EL (cell line): ENCODE measurements at places on chromosomes 3 and 15.

DNA sequence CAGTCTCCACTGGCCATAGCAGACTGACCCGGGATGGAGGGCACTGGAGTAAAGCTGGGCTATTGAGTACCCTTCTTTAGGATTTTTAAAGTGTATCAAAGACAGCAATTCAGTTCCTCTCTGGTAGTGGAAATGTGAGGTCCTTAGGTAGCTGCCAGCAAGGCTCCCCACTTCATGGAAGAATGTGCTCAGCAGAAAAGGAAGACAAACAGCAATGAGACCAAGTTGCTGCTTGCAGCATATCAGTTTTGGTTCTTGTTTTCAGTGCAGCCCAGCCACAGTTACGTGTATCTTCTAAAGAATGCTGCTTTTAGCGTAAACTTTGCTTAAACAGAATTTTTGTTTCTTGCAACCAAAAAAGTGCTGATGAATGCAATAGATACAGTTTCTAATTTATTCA lies 374.0 kb upstream of the CBLB start:
- DNase-seq = no peak

- no peak for DNase-seq
Observed at GRCh38 chr15:26232691-26233090, 369.6 kb upstream of the ATP10A start.

DNA sequence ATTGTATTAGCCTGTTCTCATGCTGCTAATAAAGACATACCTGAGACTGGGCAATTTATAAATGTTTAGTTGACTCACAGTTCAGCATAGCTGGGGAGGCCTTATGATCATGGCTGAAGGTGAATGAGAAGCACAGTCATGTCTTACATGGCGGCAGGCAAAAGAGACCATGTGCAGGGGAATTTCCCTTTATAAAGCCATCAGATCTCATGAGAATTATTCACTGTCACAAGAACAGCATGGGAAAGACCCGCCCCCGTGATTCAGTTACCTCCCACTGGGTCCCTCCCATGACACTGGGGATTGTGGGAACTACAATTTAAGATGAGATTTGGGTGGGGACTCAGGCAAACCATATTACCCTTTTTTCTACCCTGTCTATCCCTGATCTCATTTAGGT lies 51.5 kb upstream of the MYZAP start:
- no peak for DNase-seq

- DNase-seq = peak; percentile 74
Observed at GRCh38 chr3:27423463-27423862, 54.3 kb upstream of the NEK10 start.

DNA sequence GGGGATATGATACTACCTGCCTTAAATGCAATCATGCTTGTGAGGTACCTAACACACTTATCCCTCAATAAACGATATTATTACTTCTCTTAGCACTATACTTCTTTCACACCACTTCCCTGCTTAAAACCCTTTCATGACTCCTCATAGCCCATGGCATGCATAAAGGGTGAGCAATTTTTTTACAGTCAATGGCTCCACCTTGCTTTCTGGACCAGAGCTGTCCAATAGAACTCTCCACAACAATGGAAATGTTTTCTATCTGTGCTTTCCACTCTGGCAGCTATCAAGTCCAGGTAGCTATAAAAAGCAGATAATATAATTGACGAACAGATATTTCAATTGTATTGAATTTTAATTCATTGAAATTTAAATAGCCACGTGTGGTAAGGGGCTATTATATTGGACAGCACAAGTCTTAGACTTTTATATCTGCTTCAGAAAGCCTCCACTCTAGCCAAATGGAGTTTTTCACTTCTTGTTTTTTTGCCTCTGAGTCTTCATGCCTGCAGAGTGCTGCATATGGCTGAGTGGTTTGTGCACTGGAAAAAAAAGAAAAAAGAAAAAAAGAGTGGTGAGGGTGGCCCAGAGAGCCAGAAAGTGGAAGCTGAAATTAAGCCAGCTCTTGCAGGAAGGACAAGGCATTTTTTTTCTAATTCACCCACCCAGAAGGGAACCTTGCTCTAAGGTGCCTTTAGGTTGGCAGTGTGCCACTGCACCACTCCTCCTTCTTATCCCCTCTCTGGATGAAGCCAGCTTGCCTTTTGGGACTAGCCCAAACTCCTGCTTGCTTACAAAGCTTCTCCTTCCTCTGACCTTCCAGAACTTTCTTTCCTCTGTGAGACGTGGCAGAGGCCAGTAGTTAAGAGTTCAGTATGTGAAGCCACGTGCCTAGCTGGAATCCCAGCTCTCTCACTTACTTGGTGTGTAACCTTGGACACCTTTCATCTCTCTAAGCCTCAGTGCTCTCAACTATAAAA lies 239.0 kb upstream of the LRTM1 start:
- peak; percentile 49 for DNase-seq

GRCh38 chr3:119395923-119396358 lies 67.5 kb downstream of the TMEM39A start:
- DNase-seq = no peak

GRCh38 chr3:172342097-172342659 lies 106.1 kb downstream of the GHSR start:
- DNase-seq = no peak

DNA sequence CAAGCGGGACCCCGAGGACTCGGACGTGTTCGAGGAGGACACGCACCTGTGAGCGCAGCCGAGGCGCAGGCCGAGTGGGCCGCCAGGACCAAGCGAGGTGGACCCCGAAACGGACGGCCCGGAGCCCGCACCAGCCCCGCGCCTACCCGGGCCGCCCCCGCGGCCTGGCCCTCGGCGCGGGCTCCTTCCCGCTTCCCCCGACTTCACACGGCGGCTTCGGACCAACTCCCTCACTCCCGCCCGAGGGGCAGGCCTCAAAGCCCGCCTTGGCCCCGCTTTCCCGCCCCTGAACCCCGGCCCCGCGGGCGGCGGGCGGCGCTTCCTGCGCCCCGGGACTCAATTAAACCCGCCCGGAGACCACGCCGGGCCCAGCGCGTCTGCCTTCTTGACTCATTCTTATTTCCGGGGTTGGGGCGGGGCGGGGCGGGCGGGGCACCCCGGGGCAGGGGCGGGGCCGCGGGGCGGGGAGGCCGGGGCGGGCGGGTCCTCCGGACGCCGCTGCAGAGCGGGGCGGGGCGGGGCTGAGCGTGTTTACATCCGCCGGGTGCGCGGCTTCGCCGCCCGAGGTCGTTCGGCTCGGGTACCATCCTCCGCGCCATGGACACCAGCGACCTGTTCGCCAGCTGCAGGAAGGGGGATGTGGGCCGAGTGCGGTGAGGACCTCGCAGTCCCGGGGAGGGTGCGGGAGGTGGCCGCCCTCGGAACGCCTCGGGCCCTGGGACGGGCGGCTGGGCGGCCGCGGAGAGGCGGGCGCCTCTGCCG lies at the start of gene ABTB1:
Gene ABTB1, plus strand, starts transcription at position 524 of the 762 bp plus-strand sequence. Its CDS starts 74 bp downstream, at position 598.
- peak; percentile 81 for DNase-seq

DNA sequence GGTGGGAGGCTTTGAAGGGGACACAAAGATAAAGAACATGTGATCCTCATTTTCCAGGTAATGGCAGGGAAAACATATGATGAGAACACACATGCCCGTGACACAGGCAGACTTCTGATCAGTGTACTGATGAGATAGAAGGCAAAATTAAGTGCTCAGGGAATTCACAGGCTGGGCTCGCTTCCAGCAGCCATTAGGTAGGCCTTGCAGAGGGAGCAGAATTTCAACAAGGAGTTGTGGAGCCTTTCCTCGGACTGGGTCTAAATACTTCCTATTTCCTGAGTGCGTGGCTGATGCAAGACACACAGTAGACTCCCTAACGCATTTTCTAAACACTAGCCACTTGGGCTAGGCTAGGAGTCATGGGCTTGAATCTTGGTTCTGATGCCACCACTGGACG lies 74.0 kb upstream of the ETV5 start:
- no peak for DNase-seq

GRCh38 chr15:82597815-82598214 lies 49.3 kb downstream of the CPEB1 start:
- DNase-seq = no peak

- no peak for DNase-seq
Observed at GRCh38 chr3:4782095-4782494, 197.1 kb upstream of the BHLHE40 start.

DNA sequence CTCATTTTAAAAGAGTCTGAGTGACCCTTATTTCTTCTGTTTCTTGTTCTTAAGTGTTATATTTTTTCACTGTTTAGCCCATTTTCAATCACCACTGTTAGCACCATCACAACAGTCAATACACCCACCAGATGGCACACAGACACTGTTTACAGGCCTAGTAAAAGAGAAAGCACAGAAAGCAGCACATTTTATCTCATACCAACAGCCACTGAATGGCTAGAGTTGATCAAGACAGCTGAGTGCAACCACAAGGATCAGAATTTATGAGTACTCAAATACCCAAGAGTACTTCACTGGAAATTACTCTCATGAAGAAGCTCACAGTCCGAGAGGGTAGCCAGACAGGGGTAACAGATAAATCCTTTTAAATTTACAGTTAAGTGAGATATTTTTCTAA lies 127.0 kb downstream of the TFDP2 start:
- peak; percentile 11 for DNase-seq

DNA sequence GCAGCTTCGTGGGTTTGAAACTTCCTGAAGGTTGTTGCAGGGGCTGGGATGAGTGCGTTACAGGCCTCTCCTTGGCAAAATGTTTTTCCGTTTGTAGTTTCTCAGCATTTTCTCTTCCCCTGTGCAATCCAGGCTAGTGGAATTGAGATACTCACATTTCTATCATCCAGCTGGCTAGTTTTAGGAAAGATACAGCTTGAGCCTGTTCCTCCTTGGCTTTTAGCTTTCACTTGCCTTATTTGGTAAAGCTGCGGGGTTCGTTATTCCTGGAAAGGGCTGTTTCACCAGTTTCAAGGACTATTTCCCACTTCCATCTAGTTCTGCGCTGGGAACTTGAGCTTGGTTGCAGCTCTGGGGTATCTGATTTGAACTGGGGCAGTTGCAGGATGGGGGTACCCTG lies 90.3 kb downstream of the ITPR1 start:
- DNase-seq = no peak

GRCh38 chr15:77243135-77243534 lies 172.2 kb upstream of the TSPAN3 start:
- DNase-seq = peak; percentile 15

GRCh38 chr3:186097663-186098451 lies 11.0 kb downstream of the ETV5 start:
- DNase-seq = peak; percentile 72

- no peak for DNase-seq
Observed at GRCh38 chr3:155335724-155336354, 42.4 kb upstream of the STRIT1 start.

DNA sequence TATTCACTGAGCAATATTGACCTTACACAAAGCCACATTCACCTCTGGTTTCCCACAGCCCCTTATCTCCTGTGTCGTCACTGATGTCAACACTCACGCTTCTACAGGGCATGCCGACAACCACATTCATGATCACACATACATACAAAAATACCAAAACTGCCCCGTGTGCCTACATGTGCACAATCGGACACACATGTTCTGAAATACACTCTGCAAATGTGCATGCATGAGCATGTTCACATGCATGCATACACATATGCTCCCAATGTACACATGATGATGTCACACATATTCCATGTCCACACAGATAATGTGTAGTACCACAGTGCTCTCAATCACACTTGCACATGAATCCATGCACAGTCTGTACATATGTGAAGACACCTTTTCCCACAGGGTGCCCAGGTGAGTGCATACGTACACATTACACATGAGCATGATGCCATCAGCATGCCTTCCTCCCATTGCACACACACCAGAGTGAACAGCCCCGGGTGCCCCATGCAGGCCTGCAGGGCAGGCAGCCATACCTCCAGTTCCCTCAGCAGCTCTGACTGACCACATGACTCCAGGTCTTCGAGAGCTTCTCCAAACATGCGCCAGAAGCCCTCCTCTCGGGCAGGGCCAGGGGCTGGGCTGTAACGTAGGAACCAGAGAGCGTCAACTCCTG lies 37.0 kb downstream of the GRIP2 start:
- no peak for DNase-seq

DNA sequence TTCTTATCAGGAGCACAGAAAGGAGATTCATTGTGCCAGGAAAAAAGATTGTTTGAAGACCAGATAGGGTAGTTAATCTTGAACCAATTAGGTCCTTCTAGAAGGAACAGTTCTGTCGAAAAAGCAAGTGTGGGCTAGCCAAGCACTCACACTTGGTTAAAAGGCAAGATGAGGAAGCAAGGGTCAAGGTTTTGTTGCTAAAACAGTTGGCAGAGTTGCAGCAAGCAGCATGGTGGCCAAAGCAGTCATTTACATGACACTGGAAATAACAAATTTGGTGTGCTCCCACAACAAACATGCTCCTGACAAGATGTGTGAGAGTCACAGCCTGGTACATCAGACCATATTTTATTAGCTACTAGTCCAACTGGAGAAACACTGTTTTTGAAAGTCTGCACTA lies 228.0 kb upstream of the CFAP20DC start:
- no peak for DNase-seq

GRCh38 chr3:59115364-59116232 lies 65.8 kb upstream of the CFAP20DC start:
- no peak for DNase-seq

GRCh38 chr15:85150130-85150480 lies 168.4 kb downstream of the PDE8A start:
- DNase-seq = no peak

- no peak for DNase-seq
Observed at GRCh38 chr3:1609416-1609815, 489.2 kb upstream of the CNTN4 start.

DNA sequence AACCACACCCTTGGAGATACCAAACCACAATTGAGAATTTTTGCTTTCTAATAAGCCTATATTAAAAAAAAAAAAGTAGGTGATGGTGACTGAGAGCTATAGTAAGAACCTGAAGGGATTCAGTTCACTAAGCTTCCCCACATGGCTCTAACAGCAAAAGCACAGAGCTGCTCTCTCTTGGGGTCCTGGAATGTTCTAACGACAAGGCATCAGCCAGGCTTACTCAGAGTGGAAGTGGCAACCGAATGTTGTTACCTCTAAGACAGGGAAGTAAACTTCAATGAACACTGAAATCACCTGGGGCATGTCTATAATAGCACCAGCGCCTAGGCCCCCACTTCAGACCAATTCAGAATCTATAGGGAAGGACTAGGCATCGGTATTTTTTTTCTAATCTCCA lies 397.7 kb downstream of the MAGI1 start:
- no peak for DNase-seq

- peak; percentile 13 for DNase-seq
Observed at GRCh38 chr15:31353931-31354330, 27.3 kb downstream of the KLF13 start.

GRCh38 chr3:141646760-141647561 lies 91.1 kb upstream of the RNF7 start:
- peak; percentile 70 for DNase-seq

- no peak for DNase-seq
Observed at GRCh38 chr15:93200081-93200836, 111.2 kb upstream of the RGMA start.
